Skeletal muscle cell (primary cell): ENCODE measurements at places on chromosomes 1 and 21.

GRCh38 chr1:213099682-213100399 is 48.8 kb downstream of the RPS6KC1 start:
- no peak for DNase-seq

- DNase-seq: no peak
These were observed 24.2 kb upstream of the ATP6V1G3 start for GRCh38 chr1:198564716-198565115.

DNA sequence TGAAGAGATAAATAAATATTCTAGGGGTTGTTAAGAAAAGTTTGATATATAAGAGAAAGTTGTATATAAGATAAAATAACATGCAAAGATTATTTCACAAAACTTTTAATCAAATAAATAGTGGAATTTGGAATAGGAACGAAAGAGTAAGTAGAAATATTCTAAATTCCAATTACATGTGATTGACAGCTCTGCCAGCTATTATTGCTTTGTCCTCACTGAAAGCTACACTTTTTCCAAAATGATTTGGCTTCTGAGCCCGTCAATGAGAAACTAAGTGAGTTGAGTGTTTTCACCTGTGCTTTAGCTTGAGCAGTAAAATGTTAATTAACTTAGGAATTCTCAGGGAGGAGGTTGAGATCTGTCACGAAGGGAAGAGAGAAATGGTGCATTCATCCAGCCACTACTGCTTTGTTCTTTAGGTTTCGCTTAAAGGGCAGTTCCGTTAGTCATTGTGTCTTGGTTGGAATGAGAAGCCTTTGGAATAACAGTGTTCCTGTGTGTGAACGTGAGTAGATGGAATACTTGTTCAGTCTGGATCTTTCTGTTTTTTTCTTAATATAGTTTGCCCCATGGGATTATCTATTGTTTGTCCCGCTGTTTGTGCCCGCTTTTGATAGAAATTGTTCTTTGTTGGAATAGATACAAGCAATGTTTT is 63.3 kb upstream of the CR1L start:
- no peak for DNase-seq

- DNase-seq: no peak
These were observed 27.2 kb downstream of the CAPN2 start for GRCh38 chr1:223739366-223740037.
